AG04449 (cell line): ENCODE measurements at places on chromosomes 2 and 18.
A peak's percentile ranks its signal among the peaks of the same experiment; 100 is the strongest.

GRCh38 chr2:5818961-5819600 lies 126.9 kb downstream of the SOX11 start:
- no peak for DNase-seq

- DNase-seq = no peak
These were observed 393.4 kb downstream of the ALK start for GRCh38 chr2:29527947-29528346.

GRCh38 chr18:40917056-40917455 lies 1038.0 kb upstream of the PIK3C3 start:
- DNase-seq = peak; percentile 10

DNA sequence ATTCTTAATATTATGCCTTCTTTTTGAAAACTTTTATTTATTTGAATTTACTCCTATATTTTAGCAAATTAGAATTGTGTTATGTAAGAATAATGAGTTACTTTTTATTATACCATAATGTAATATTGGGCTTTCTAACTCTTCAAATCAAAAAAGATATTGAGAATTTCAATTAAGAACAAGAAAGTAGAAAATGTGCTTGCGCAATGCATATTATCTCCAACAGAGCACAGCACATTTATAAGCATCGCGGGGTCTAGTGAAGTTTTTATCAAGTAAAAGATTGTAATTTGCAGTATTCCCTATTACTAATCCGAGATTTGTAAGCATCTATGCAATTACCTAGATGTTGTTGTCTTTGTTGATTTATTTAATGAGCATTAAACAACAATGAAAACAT lies 829.1 kb upstream of the CNTNAP5 start:
- DNase-seq = no peak

DNA sequence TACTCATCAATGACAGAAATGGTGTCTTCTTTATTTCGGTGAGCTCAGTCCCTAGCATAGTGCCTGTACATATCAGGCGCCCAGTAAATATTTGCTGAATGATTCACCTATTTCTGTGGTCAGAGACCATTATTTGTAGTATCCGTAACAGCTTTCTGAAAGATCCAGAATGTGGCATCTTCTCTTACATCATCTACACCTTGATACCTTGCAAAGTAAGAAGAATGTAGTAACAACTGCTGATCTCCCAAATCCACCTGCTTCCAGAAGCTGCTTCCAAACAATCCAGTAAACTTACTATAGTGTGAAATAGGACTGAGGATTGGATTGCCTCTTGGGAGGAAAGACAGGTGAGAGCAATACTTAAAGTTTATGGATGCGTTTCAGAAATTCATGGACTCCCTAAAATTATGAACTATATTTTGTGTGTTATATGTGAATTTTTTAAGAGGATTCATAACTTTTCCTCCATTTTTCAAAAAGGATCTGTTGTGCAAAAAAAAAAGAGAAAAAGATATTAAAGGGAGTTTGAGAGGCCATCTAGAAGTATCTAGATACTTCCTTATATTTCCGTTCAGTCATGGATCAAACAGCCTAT lies 945 bp upstream of the ASXL2 start:
- DNase-seq = peak; percentile 21

GRCh38 chr18:30748541-30748940 lies 294.0 kb downstream of the DSC3 start:
- no peak for DNase-seq

DNA sequence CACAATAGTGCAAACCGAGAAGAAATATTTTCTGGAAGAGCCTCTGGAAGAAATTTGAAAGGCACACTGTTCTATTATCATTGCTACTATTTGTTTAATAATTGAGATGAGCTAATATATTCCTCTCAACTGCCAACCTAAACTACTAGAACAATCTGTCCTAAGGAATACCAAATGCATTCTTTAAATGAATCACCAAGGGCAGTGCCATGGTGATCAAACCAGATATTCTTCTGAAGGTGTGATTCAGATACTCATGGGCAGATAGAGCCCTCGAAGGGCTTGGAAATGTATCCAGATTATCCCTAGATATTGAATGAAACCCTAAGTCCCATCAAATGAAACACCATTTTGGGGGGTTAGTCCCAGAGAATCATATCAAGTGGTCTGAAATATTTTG lies 76.6 kb downstream of the FIGN start:
- no peak for DNase-seq

GRCh38 chr2:133885847-133886246 lies 317.6 kb upstream of the NCKAP5 start:
- no peak for DNase-seq

DNA sequence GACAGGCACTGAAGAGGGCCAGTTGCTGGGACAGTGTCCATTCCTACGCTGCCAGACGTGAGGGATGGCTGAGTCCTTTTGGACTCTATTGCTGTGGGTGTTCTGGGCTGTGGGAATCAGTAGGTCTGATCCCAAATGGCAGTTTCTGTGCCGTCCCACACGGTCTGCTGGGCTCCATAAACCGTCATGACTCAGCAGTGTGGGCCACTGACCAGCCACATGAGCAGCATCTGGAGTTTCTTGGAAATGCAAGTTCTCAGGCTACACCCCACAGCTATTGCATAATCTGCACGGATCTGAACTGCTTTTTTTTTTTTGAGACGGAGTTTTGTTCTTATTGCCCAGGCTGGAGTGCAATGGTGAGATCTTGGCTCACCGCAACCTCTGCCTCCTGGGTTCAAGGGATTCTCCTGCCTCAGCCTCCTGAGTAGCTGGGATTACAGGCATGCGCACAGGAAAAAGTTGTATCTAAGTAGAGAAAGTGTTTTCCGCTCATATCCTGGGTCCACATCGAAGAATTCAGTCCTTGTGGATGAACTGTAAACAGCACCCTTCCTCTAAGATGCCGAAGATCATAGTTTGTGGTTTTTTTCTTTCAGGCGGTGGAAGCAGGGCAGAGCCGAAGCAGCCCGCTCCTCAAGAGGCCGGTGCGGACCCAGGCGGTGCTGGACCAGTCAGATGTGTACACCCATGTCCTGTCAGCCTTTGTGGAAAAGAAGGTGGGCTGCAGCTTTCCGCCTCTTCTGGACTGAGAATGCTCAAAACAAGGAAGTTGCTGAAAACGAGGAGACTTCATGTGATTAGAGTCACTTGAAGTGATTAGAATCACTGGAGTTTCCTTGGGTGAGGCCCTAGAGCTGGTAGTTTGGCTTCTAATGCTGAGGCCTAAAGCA lies 25.5 kb downstream of the RMC1 start:
- no peak for DNase-seq

GRCh38 chr2:237754182-237754581 lies 44.4 kb upstream of the RBM44 start:
- no peak for DNase-seq

GRCh38 chr18:3305354-3305762 lies 43.4 kb downstream of the MYL12B start:
- peak; percentile 89 for DNase-seq
